NCI-H187 treated with DMSO at 0.1 percent for 48 hours (cell line): ENCODE measurements at places on chromosomes 12 and 14.

GRCh38 chr12:13950502-13950901 lies 30.9 kb downstream of the GRIN2B start:
- no peak for DNase-seq

- no peak for DNase-seq
These were observed 75.0 kb upstream of the MAP1LC3B2 start for GRCh38 chr12:116483959-116484750.

- no peak for DNase-seq
These were observed 21.8 kb upstream of the BCDIN3D start for GRCh38 chr12:49864798-49865090.

- no peak for DNase-seq
These were observed 66.8 kb downstream of the CLIP1 start for GRCh38 chr12:122355706-122356105.

GRCh38 chr12:82383930-82384552 lies 25.7 kb downstream of the METTL25 start:
- no peak for DNase-seq

DNA sequence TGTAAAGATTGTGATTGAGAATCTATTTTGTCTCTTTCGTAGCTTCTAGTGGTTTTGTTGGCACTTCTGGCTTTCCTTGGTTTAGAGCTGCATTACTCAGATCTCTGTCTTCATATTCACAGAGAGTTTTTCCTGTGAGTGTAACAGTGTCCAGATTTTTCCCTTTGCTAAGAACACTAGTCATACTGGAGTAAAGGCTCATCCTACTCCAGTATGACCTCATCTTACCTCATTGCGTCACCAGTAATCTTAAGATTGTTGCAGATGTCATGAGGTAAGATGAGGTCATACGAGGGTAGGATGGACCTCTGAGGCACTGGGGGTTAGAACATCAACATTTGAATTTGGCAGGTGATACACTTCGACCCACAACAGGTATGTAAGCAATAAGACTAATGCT lies 461.2 kb downstream of the FLRT2 start:
- DNase-seq = no peak

DNA sequence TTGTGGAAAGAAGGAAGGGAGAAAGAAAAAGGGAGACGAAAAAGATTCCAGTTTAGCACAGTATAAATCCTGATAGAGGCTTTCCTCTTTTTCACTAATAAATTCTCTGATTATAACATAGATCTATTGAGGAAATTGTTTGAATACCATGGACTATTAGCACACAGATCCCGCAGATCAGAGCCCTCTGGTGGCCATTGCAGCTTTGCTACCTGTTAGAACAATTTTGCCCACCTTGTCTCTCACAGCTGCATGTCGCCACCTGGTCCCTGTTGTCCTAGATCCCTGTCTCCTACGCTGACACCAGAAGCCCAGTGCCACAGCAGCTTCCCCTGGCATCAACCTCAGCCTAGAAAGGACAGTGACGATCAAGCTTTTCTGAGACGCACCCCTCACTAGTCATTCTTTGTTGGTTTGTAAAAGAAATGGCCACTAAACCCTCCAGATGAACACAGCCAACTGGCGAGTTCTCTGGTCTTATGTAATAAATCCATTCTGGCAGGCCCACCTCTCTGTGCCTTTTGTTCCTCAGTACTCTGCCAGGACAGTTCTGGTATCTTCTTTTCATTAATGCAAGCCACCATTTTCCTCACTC lies 9.9 kb downstream of the GPHB5 start:
- no peak for DNase-seq

DNA sequence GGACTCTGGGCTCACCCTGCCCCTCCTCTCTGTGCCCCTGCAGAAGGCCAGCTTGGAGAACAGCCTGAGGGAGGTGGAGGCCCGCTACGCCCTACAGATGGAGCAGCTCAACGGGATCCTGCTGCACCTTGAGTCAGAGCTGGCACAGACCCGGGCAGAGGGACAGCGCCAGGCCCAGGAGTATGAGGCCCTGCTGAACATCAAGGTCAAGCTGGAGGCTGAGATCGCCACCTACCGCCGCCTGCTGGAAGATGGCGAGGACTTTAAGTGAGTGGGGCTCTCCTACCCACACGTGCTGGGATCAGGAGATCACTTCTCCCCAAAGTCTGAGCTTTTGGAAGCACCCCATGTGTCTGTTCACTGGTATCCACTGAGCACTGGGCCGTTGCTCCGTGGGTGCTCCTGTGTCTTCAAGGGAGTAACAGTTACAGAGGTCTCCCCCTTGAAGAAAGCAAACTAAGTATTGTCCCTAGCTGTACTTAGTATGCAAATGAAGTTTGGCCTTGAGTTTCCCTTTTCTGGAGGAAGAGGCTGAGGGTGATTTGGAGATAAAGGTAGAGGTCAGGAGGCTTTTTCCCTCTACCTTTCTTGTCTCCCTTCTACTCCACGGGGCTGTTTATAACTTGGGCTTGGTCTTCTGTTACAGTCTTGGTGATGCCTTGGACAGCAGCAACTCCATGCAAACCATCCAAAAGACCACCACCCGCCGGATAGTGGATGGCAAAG lies 3.3 kb downstream of the KRT18 start:
- no peak for DNase-seq

DNA sequence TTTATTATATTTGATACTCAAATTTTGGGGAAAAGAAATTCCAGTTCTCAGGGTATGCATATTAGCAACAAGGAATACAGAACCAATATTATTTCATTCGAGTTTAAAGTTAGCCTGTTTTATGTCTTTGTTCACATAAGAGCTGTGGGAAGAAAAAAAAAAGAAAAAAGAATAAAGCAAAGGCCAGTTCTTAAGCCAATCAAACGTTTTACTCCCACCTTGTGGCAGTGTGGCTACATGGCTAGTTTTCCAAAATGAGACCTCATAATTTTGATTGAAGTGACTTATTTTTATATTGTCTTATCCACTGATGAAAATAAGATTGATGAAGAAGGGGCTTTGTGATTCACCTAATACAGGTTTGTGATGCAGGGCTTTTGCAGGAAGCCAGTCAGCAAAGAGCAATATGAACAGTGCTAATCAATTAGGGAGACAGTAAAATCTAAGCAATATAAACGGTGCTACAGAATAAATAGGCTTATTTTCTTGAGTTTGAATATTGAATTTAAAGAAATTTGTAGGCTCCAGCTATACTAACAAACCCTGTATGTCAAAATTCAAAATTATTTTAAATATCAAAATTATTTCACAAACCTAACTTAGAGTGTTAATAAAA lies 624.1 kb upstream of the FOXG1 start:
- DNase-seq = peak; percentile 15

GRCh38 chr12:118633071-118633470 lies 256.7 kb downstream of the SUDS3 start:
- no peak for DNase-seq

DNA sequence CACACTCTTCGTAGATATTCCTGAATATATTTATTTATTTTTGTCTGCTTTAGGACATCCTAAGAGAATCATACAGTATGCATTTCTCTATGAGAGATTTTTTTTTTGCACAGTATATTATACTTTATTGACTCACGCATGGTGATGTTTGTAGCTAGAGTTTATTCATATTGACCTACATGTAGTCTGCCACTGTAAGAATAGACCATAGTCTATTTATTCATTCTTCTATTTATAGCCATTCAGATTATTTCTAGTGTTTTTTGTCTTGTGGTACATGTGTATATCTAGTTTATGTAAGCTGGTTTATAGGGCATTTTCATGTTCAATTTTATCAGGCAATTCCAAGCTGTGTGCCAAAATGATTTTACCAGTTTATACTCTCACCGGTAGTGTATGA lies 45.2 kb downstream of the PCNX1 start:
- no peak for DNase-seq

GRCh38 chr14:28761438-28762291 lies 4.9 kb upstream of the FOXG1 start:
- no peak for DNase-seq

DNA sequence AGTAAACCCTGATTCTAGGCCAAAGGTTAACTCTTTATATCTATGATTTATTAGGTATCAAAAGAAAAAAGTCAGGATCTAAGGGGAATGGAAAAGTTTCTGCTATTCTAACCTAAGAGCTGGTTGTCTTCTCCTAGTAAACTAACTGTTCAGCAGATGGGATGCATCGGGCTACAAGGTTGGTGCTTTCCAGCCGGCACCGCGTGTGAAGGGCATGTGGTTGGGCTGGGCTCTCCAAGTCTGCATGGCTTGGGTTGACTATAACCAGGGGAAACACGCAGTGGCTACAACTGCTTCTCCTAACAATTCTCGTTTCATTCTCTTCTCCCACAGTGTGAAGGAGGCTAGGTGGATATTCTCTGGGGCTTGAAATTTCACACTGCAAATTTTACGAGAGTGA lies 354.5 kb downstream of the APAF1 start:
- no peak for DNase-seq

DNA sequence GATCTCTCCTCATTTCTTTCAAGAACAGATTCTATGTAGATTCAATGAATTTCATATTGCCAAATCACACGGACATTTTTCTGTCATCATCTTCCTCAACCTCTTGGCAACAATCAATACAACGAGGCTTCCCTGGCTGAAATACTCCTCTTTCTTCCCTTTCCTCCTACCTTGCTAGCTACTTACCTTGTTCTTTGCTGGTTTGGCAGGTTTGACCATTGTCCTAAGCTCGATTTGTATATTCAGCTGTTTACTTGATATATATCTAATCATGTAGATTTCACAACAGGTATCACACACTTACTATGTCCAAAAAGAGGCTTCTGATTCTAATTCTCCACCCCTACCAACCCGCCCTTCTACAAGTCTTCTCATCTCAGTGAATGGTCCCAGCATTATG lies 23.6 kb downstream of the NDUFA12 start:
- no peak for DNase-seq

GRCh38 chr12:57213763-57214397 lies 2.7 kb upstream of the NXPH4 start:
- no peak for DNase-seq

- no peak for DNase-seq
These were observed 27.8 kb downstream of the GUCY2C start for GRCh38 chr12:14668591-14668990.

- DNase-seq = no peak
These were observed 7.6 kb upstream of the NUMB start for GRCh38 chr14:73465823-73466532.

GRCh38 chr12:99600388-99600787 lies 47.2 kb upstream of the GARIN6 start:
- peak; percentile 33 for DNase-seq

GRCh38 chr14:61494018-61494417 lies 172.6 kb downstream of the PRKCH start:
- no peak for DNase-seq

- DNase-seq = no peak
These were observed 182.9 kb downstream of the C12orf42 start for GRCh38 chr12:103312742-103313354.

DNA sequence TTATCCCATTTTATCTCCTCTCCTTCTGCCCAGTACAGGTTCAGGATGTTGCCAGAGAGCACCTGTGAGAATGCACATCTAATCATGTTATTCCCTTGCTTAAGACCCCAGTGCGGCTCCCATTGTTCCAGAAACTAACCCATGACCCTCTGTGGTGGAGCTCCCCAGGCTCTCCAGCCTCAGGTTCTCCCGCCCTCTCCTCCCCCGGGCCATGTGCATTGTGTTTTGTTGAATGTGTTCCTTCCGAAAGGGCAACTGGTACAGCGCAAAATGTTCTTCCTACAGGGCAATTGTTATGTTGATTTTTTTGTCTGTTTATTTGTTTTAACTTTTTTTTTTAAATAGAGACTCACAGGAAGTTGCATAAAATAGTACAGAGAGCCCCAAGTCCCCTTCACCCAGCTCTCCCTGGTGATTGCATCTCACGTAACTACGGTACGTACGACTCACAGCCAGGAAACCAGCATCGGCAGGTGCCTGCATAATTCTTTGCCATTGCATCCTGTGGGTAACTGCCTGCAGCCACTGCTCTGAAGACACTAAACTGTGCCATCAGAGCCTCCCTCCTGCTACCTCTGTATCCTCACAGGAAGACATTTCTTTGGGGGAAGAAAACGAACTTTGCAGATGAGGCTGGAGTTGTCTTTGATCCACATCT lies 31.2 kb downstream of the TMEM132C start:
- DNase-seq = no peak

DNA sequence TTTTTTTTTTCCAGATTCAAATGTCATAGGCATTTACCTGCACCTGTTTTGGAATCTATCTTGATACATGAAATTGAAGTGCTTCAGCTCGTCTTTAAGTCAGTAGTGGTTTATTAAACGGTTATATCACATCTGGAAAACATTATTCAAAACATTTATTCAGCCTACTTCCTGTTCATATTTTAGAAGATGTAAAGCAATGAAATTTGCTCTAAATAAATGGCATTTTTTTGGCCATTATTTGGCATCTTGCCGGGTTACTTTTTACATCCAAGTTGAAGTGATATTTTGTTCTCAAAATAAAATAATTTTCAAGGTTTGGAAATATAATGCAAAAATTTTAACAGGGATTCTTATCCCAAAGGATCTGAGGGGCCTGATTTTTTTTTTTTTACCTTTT lies 103.1 kb downstream of the EML1 start:
- DNase-seq = no peak

- DNase-seq = no peak
These were observed 13.9 kb downstream of the OR6C74 start for GRCh38 chr12:55258303-55258702.

DNA sequence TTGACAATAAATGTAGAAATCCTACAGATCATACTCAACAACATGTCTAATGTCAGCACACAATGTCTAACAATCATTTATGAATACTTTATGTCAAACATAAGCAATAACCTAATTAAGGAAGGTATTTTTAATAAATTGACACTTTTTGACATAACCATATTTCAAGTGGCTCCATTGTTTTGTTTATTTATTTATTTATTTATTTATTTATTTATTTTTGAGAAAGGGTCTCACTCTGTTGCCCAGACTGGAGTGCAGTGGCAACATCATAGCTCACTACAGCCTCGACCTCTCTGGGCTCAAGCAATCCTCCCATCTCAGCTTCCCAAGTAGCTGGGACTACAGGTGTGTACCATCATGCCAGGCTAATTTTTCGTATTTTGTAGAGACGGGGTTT lies 267.6 kb upstream of the BTG1 start:
- no peak for DNase-seq

DNA sequence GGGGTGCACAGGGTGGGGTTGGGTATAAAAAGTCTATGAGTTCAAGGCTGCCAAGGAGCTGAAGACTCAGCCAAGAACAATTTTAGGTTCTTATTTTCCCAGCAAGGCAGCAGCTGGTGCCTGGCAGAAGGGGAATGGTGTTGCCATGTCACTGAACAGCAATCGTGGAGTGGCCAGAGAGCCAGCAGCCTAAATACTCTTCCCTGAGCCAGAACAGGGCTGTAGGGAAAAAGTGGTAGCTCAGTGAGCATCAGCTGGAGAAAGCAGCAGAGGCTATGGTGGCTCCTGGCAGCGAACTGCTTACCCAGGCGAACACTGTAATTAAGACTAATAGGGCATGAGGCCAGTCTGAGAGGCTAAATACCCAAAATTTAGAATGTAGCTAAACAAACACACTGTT lies 334.9 kb downstream of the RMST start:
- DNase-seq = no peak

GRCh38 chr12:47712171-47712570 lies 6.3 kb upstream of the RPAP3 start:
- no peak for DNase-seq
